Activated CD8-positive, alpha-beta memory T cell treated with anti-CD3 and anti-CD28 coated beads, Interleukin-2, amount 50 U/mL, for 4 hours (primary cell): ENCODE measurements at places on chromosomes 4 and X.

GRCh38 chr4:3225936-3226335, 23.0 kb upstream of the MSANTD1 start:
- no peak for DNase-seq

DNA sequence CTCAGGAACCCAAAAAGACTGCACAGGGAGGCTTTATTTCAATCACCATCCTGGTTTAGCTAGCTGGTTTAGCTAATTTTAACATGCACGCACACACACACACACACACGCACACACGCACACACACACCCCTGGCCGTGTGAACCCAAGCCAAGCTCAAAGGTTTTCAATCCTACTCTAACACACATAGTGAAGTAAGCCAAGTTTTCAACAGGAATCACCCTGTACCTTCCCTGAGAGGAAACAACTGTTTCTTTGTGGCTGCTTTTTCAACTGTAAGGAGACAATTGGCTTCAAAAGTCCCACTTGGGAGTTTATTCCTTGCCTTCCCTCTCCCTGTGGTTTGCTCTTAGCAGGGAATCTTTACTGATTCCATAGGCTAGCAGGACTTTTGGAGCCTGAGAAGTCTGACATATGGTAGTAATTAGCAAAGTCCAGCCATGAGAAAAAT, 98.9 kb upstream of the BMP3 start:
- DNase-seq = no peak

- peak; percentile 36 for DNase-seq
Observed at GRCh38 chr4:186104114-186104889, at the start of gene FAM149A. Gene FAM149A (plus strand): TSS chr4:186104704.

DNA sequence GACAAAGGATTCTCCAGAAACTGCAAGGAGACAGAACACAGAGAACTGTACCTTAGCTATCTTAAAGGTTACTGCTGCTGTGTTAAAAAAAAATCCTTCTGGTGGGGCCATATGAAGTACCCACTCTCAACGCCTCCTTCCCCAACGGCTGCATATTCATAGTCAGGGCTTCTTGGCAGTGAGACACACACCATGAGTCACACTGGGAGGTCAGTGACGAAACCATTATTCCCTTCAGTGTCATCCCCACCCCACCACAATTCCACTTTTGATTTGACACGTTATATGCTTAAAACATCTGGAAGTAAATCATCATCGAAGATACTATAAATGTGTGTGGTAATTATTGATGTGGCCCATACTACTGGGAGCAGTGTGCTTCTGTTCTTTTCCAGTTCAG, 271.5 kb downstream of the LDB2 start:
- no peak for DNase-seq

DNA sequence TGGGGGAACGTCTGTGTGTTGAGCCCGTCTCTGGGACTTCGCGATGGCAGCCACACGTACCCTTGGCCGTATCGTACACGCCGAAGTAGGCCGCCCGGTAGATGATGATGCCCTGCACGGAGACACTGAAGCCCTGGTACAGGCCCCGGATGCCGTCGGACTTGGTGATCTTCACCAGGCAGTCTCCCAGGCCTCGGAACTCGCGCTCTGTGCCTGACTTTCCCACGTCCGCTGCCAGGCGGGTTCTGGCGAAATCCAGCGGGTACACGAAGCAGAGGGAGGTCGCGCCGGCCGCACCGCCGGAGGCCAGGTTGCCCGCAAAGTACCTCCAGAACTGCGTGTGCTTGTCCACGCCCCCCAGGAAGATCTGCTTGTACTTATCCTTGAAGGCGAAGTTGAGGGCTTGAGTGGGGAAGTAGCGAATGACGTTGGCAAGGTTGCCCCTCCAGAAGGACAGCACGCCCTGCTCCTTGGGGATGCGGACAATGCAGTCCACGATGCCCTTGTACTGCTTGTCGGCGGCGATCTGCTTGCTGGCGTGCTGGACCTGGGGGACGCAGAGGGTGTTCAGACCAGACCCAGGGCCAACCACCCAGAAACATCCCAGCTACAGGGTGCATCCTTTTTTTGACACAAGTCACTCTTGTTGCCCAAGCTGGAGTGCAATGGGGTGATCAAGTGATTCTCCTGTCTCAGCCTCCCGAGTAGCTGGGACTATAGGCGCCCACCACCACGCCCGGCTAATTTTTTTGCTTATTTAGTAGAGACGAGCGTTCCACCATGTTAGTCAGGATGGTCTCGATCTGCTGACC, 2.5 kb downstream of the SLC25A6 start:
- no peak for DNase-seq

DNA sequence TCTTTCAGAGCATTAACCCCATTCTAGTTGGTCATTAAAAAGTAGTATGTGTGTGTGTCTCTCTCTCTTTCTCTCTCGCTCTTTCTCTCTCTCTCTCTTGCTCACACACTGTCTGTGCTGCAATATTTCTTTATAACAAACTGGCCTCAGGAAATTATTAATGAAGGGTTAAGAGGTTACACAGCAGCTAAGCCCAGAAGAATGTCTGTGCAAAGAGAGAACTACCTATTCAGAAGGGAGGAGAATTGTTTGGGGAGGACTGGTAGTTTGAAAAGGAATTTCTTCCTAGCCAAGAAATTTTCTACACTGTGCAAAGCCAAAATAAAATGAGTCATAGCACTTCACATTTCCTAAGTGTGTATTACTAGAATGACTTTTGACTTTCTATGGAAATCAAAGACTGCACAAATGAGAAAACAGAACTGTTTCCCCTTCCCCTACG, 22.2 kb downstream of the PDGFC start:
- DNase-seq = no peak

DNA sequence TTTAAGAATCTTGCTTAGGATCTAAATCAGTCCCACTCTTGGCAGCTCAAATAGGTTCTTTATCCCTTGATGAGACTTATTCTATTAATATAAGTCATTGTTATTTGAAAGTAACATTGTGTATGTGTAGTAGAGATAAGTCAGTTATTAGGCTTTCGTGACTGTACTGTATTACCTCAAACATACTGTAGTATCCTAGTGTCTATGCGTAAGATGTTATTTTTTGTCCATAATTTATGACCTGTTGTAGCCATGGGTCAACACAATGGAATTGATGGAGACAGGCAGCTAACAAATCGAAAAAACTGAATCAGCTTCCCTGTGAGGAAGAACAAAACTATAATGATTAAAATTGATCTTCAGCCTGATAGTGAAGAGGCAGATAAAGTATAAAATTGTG, 41.8 kb downstream of the CLCN3 start:
- no peak for DNase-seq

- no peak for DNase-seq
Observed at GRCh38 chrX:1933964-1934363, 319.1 kb downstream of the ASMT start.

DNA sequence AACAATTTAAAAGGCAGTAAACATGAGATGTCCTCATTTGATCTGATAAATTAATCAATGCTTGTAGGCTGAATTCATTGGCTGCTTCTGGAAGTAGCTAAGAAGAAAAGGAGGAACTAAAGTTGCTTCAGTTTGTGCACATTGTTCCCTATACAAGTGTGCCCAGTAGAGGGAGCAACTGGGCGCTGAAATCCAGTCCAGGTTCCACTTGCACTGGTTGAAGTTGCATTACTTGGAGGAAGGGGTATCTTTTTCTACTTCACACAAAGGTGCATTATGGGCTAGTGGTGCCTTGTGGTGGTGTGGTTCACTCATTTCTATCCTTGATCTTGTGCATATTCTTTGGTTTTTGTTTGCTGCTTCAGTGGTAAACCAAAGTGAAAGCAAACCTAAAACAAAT, 67.9 kb upstream of the SOX3 start:
- DNase-seq = no peak

- DNase-seq = no peak
Observed at GRCh38 chrX:41022566-41022965, 62.7 kb upstream of the USP9X start.

- DNase-seq = no peak
Observed at GRCh38 chr4:41852229-41852628, 83.0 kb upstream of the TMEM33 start.

DNA sequence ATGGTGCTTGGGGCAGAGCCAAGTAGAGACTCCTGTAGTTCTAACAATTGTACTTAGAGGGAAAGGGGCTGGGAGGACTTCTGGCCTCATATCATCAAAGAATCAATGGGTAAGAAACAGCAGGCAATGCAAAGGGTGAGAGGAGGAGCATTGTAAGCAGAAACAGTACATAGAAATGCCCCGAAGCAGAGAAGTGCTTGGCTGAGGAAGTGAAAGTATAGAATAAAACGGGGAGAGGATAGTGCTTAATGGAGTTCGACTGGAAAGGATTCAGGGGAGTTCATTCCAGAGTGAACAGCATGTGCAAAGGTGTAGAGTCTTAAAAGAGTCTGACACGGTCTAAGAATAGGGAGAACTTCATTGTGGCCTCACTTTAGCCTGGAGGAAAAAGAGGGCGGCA, 103.0 kb downstream of the SYNPO2 start:
- no peak for DNase-seq

DNA sequence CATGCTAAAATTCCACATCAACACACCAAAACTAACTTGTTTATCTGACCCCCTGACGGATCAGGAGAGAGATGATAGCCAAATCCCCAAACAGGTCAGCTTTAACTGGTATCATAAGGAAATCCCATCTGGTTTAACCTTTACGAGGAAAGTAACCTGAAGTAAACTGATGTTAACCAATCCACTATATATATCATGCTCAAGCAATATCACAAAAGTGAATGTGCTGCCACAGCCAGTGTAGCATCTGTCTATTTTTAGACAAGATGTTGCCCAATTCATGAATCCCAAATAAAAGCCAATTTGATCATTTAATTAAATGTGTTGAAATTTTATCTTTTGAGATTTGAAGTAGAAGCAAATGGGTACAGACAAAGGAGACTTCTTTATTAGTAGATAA, 44.5 kb downstream of the EGF start:
- DNase-seq = no peak

DNA sequence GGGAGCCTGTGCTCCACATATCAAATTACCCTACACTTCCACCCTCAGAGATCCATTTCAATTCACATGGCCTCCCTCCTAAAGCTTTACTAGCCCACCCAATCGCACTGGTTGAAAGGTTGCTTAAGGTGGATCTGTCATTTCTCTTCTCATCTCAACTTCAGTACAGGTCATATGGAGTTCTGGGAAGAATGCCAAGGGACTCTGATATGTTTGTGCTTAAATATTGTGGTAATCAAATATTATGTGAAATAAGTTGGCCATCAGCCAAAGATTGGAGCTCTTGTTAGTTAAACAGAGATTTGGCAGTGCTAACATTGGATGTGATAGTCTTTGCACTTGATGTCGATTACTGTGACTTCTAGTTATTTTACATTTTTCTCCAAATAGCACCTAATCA, 20.5 kb downstream of the SEPTIN6 start:
- no peak for DNase-seq

DNA sequence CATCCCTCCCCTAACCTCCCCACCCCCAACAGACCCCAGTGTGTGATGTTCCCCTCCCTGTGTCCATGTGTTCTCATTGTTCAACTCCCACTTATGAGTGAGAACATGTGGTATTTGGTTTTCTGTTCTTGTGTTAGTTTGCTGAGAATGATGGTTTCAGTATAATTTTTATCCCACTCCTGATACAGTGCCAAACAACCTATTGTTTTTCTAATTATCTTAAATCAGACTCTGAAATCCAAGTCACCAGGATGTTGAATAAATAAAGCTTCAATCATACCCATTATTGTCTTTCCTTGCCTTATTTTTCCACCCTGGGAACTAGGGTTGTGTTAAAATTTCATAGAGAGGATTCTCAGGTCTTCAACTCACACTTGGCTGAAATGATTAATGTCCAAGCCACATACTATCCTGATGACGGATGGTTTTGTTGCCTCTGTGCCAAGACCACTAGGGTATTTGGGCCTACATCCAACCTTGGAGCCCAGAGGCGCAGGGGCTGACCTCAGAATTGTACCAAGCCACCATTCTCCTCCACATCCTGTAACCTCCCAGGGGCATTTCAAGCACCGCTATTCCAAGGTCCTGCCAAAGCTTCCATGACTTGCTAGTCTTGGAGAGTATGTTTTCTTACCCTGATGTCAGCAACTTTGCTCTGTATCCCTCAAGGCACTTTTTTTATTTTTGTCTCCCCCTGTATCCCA, 332.4 kb downstream of the ARHGAP24 start:
- DNase-seq = no peak

- DNase-seq = no peak
Observed at GRCh38 chrX:39601231-39602177, 496.3 kb downstream of the BCOR start.

- no peak for DNase-seq
Observed at GRCh38 chrX:109622270-109622669, 2.7 kb downstream of the KCNE5 start.

GRCh38 chr4:23006756-23007155, 314.0 kb downstream of the GBA3 start:
- DNase-seq = no peak

DNA sequence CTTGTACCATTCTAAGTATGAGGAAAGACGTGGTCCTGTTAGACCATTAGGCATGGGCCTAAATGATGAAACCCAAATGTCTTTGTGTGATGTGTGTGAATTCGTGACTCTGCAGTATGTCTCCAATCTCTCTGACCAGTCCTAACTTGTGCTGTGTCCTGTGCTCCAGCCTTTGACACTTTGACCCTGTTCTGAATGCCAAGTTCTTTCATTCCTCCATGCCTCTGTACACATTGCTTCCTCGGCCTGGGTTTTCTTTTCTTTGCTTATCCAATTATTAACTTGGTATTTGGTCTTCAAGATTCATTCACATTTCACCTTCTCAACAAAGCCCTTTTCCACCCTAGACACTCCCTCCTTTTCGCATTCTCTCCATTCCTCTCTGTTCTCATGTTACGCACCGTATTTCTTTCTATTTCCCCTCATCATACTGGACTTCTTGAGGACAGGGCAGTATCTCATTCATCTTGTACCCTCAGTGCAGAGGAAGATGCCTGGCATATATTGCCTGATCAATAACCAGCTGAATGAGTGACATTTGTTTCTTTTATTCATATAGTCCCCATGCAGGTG, 138.7 kb downstream of the F11 start:
- DNase-seq = no peak

GRCh38 chr4:27692158-27692557, 831.5 kb downstream of the STIM2 start:
- no peak for DNase-seq

- no peak for DNase-seq
Observed at GRCh38 chrX:16487620-16488385, 162.2 kb upstream of the S100G start.

DNA sequence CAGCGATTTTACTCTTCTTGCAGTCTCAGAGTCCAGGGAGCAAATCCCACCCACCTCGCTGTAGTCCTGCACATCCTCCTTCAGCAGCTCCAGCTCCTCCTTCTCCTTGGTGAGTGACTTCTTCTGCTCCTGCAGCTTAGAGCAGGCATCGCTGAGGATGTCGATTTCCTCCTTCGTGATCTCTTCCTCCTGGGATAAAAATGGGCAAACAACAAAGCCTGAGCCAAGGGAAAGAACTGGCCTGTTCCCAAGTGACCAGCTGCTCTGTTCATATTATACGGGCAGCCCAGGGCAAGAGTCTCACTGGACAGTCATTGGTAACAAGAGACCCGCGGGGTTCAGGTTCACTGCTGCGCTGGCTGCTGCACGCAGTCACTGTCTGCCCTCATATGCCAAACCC, 26.2 kb downstream of the FGFR3 start:
- no peak for DNase-seq
